NCI-H1694 (cell line): ENCODE measurements at places on chromosomes 16 and 17.
A peak's percentile ranks its signal among the peaks of the same experiment; 100 is the strongest.

- no peak for DNase-seq
Observed at GRCh38 chr17:2237950-2238349, 65.6 kb downstream of the SMG6 start.

DNA sequence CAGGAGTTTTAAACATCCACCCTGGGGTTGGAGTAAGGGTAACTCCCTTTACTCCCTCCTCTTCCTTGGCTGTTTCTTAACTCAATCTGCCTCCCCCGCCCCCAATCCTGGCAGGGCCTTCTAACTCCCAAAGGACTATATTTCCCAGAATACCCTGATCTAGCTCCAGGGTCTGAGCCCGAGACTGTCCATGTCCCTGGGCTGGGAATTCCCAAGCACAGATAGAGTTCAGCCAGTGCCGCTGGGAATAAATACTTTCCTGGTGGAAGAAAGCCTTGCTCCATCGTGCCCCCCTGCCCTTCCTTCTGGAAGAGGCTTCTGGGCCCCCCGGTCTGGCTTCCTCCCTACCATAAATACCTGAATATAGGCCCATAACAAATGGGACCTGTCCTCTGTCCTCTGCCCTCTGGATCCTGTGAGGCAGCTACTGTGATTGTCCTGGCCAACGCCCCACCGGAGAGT, 10.2 kb downstream of the BAHCC1 start:
- no peak for DNase-seq

GRCh38 chr16:52629296-52629695, 82.4 kb upstream of the TOX3 start:
- DNase-seq = no peak

GRCh38 chr17:66716236-66717026, 118.5 kb upstream of the CACNG5 start:
- no peak for DNase-seq

GRCh38 chr17:58172369-58173071, 5.7 kb downstream of the OR4D2 start:
- peak; percentile 49 for DNase-seq

- DNase-seq = peak; percentile 87
Observed at GRCh38 chr17:74080656-74081582, 122.6 kb upstream of the RPL38 start.

DNA sequence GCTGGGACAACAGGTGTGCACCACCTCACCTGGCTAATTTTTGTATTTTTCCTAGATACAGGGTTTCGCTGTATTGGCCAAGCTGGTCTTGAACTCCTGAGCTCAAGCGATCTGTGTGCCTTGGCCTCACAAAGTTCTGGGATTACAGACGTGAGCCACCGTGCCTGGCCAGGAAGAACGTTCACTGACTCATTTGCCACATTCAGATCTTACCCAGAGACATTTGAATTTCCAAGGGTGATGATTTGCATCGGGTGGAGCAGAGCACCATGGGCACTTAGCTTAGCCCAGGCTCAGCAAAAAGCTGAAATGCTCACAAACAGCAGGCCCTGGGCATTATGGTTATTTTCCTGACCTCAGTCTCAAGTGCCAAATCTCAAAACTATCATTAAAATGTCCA, 14.5 kb upstream of the ADORA2B start:
- no peak for DNase-seq

DNA sequence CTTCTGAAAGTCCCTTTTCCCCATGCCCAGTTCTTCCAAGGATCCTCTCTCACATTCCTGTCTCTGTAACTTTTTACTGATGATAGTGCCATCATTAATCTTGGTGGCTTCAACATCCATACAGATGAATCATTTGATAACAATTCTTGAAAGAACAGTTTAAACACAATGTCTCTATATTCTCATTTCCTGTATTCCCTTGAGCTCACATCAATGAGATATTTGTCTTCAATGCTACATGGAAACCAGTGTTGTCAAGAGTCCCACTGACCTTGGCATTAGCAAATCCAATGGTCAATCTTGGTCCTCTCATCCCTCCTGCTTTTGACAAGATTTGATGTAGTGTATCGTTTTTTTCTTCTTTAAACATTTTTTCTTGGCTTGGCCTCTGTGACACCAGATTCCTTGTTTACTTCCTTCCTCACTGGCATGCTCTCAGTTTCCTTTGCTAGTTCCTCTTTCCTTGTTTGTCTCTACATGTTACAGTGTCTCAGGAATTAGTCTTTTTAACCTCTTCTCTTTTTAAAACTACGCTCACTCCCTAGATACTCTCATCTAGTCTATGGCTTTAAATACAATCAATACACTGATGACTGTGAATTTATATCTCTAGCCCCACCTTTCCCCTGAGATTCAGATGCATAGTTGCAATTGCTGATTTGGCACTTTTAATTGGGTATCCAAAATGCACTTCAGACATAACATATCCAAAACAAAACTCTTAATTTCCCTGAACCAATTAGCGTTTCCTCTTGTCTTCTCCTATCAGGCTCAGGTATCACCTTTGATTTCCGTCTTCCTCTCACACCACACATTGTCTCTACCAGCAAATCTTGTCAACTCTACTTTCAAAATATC, 134.0 kb downstream of the MYO1D start:
- no peak for DNase-seq

DNA sequence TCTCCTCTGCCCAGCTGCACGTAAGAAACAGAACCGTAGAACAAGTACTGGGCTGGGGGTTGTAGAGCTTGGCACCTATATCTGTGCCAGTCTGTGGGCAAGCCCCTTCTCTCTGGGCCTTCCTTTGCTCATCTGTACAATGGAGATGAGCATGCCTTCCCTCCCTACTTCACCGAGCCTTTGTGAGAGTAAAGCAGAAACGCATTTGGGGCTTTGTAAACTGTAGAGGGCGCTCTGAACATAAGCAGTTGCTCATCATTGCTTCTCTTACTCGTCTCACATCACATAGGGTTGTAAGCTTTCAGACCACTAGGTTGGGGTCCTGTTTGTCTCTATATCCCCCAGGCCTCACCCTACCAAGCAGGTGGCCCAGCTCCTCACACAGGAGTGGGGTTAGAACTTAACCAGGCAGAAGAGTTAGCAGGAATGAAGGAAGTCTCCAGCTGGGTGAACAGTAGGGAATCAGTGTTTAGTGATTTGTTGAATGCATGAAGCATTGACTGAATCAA, 15.1 kb downstream of the SAMD14 start:
- DNase-seq = peak; percentile 91

- DNase-seq = no peak
Observed at GRCh38 chr17:40487371-40488020, 13.9 kb downstream of the TNS4 start.

- DNase-seq = no peak
Observed at GRCh38 chr16:73457851-73458250, 409.9 kb upstream of the ZFHX3 start.

GRCh38 chr16:11049396-11050059, 105.2 kb downstream of the CLEC16A start:
- DNase-seq = no peak

GRCh38 chr17:78366109-78366848, 6.4 kb upstream of the SOCS3 start:
- DNase-seq = no peak

- peak; percentile 34 for DNase-seq
Observed at GRCh38 chr16:49183911-49184310, 97.7 kb downstream of the CBLN1 start.

DNA sequence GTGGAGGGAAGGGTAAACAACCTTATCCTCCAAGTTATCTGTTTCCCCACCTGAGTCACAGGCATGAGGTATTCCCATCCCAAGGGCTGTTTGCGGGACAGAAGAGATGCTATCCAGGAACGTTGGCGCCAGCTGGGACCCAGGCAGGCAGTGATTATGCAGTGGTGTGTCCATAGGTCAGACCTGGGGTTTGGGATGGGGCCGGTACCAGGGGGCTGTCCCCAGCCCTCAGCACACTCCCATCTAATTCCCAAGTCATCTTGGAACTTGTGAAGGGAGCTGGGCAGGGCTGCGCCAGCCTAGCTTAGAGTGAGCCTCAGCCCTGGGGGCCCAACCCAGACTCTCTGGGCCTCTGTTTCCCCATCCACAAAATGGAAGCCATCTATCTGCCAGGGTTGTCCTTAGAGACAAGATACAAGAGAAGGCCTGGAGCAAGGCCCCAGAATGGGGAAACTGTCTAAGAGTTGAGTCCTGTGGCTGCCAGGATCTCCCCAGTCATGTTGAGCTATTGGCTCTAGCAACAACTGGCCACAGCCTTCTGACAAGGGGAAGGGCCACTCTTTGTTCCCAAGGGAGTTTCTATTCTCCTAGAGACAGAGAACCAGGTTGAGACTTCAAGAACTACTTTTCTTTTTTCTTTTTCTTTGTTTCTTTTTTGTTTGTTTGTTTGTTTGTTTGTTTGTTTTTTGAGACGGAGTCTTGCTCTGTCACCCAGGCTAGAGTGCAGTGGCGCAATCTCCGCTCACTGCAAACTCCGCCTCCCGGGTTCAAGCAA, 9.8 kb upstream of the JUP start:
- no peak for DNase-seq

DNA sequence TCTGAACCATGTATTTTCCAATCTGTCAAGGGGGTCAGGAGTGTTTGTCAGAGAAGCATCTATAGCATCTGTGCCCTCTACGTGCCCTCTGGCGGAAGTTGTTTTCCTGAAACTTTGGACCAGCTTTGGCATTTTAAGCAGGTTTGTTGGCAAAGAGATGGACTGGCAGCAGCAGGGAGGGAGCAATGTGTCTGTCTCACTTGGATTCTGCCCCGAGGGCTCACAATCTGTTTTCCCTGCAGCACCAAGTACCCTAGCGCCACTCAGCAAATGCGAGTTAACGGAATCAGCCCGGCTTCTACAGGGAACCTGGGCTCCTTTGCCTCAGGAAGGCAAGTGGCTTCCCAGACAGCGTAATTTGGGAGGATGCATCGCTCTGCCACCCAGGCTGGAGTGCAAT, 17.4 kb downstream of the DUSP14 start:
- DNase-seq = peak; percentile 64

- DNase-seq = peak; percentile 83
Observed at GRCh38 chr17:8785547-8786413, 13.4 kb downstream of the MFSD6L start.
